ENCODE measurements at places on chromosomes 4 and X. TPM values are rescaled to one million over a fixed set of nuclear protein-coding genes. Genes with fewer than 3 reads are reported as not detected.

The SUPT20HL2 gene
- not detected for total RNA-seq

The PRAF2 gene
- total RNA-seq = 6.6 TPM

The ANK2 gene
- total RNA-seq = 74.2 TPM

The ARAP2 gene
- total RNA-seq = 1.4 TPM

The ENOPH1 gene
- 14.6 TPM for total RNA-seq

The GPR34 gene
- 3.7 TPM for total RNA-seq

The RBM46 gene
- total RNA-seq = not detected

The MAGEB10 gene
- not detected for total RNA-seq

- H3K36me3 ChIP-seq = no peaks in the 10 kb centered on the region
- H3K4me3 ChIP-seq = no peak overlapping the region
- H3K27me3 ChIP-seq = no peaks in the 10 kb centered on the region
- no peak for DNase-seq
- H3K27ac ChIP-seq = no peak overlapping the region
Observed at GRCh38 chrX:65740909-65741308, 73.5 kb downstream of the MSN start.

DNA sequence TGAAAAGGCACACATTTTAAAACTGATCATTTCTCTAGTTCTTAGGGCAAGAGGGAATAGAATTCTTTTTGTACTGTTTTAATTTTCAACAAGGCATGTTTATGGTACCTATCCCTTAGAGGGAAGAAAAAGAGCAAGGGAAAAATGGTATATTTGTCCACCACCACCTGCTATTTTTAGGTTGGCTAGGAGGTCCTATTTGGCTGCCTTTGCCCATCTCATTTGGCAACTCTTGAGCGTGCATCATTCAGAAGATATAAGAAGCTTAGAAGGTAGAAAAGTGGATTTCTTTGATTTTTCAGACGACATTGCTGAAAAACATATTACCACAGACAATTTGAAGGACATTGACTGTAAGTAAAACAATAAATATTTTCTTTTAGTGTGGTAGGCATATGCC, 69.0 kb downstream of the DCK start:
- H3K4me1 ChIP-seq = no peaks in the 10 kb centered on the region
- no peak for DNase-seq
- H3K4me3 ChIP-seq = no peak overlapping the region
- no peaks in the 10 kb centered on the region for H3K36me3 ChIP-seq
- no peaks in the 10 kb centered on the region for H3K27me3 ChIP-seq

GRCh38 chrX:16855363-16856075, 14.6 kb downstream of the RBBP7 start:
- H3K4me1 ChIP-seq = no peaks in the 10 kb centered on the region
- H3K36me3 ChIP-seq = peaks cover 3% of the 10 kb centered on the region
- no peaks in the 10 kb centered on the region for H3K27me3 ChIP-seq
- no peak overlapping the region for H3K4me3 ChIP-seq
- H3K27ac ChIP-seq = no peak overlapping the region
- no peak for DNase-seq

DNA sequence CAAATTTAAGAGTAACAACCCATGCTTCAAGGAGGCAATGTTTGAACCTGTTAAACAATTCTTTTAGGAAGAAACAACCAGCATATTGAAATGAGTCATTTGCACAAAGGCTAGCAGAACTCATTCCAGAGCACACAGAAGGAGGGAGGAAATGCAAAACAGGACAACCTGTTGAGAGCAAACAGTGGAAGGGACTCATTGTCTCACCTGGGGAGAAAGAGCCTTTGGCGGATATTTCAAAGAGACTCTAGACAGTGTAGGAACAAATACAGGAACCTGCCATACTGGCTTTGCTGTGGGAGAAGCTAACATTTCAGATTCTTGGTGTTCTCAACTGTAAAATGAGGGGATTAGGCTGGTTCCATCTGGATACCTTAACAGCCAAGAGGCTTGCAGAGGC, 14.8 kb upstream of the RASGEF1B start:
- H3K27ac ChIP-seq = no peak overlapping the region
- H3K27me3 ChIP-seq = no peaks in the 10 kb centered on the region
- no peak overlapping the region for H3K4me3 ChIP-seq
- no peak for DNase-seq
- H3K36me3 ChIP-seq = no peaks in the 10 kb centered on the region

GRCh38 chr4:172927096-172927814, 241.4 kb upstream of the GALNT7 start:
- DNase-seq = no peak
- no peaks in the 10 kb centered on the region for H3K4me1 ChIP-seq
- H3K27ac ChIP-seq = no peak overlapping the region
- H3K4me3 ChIP-seq = no peak overlapping the region
- H3K27me3 ChIP-seq = no peaks in the 10 kb centered on the region

GRCh38 chr4:83334425-83335241, at the start of gene HPSE:
Gene HPSE (minus strand): TSS chr4:83334848. CDS start chr4:83334782, 66 bp downstream.
- H3K27ac ChIP-seq = no peak within 1 kb of the TSS
- H3K4me3 ChIP-seq = peak within 1 kb of the TSS; percentile 42
- H3K4me1 ChIP-seq = no peaks in the 10 kb centered on the region
- H3K27me3 ChIP-seq = peaks cover 2% of the 10 kb centered on the region
- DNase-seq = peak; percentile 53

GRCh38 chr4:126701756-126702155, 931.0 kb upstream of the INTU start:
- no peaks in the 10 kb centered on the region for H3K4me1 ChIP-seq
- no peaks in the 10 kb centered on the region for H3K27me3 ChIP-seq
- DNase-seq = no peak
- no peak overlapping the region for H3K4me3 ChIP-seq
- no peak overlapping the region for H3K27ac ChIP-seq

- H3K27ac ChIP-seq = no peak overlapping the region
- no peak overlapping the region for H3K4me3 ChIP-seq
- H3K4me1 ChIP-seq = no peaks in the 10 kb centered on the region
- DNase-seq = no peak
Observed at GRCh38 chr4:188130355-188130754, 8.9 kb upstream of the TRIML1 start.

GRCh38 chrX:77937291-77937690, 26.8 kb downstream of the ATP7A start:
- no peaks in the 10 kb centered on the region for H3K36me3 ChIP-seq
- no peak overlapping the region for H3K27ac ChIP-seq
- no peaks in the 10 kb centered on the region for H3K27me3 ChIP-seq
- no peak for DNase-seq
- H3K4me3 ChIP-seq = no peak overlapping the region

DNA sequence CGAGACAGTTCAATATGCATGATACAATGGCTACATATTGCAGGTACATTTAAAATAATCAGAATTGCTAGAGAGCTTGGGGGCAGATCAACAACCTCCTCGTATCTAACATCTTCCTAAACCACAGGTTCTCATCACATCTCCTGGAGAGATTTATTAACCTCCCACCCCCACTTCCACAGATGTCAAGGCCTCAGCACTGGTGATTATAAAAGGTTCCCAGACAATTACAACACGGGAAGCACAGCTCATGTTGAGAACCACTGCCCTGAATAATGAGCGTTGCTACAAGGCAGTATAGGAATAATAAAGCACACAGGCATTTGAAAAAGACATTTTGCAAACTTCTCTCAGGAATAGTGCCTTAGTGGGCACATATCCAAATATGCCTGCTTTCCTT, 42.8 kb downstream of the ELOVL6 start:
- H3K4me1 ChIP-seq = no peaks in the 10 kb centered on the region
- H3K4me3 ChIP-seq = no peak overlapping the region
- no peak for DNase-seq
- no peaks in the 10 kb centered on the region for H3K36me3 ChIP-seq
